ENCODE measurements at places on chromosomes 7 and 10. TPM values are rescaled to one million over a fixed set of nuclear protein-coding genes. Genes with fewer than 3 reads are reported as not detected.

GRCh38 chr7:94087664-94088352 lies 83.7 kb upstream of the BET1 start:
- H3K4me3 ChIP-seq, result peak overlapping the region; percentile 32
- no peaks in the 10 kb centered on the region for H3K27me3 ChIP-seq
- H3K27ac ChIP-seq, result no peak overlapping the region
- H3K4me1 ChIP-seq, result no peaks in the 10 kb centered on the region

DNA sequence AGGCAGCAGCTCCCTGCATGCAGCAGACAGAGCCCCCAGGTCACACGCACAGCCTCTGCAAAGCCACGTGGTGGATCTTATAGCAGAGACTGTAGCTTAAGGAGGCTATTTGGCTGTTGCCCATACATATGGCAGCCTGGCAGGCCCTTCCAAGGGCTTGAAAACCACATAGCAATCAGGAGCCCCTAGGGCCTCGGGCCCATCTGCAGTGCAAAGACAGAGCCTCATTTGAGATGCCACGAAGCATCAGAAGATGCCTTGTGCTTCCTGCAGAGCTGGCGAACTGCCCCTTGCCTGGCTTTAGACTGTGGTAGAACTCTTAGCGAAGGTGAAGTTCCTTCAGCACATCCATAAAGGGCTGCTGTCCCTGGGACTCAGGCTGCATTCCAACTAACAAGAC lies 309.9 kb downstream of the GRID1 start:
- no peak overlapping the region for H3K27ac ChIP-seq
- H3K4me1 ChIP-seq, result no peaks in the 10 kb centered on the region
- no peak overlapping the region for H3K4me3 ChIP-seq
- H3K27me3 ChIP-seq, result no peaks in the 10 kb centered on the region
- no peak for DNase-seq

GRCh38 chr10:86804805-86805204 lies 48.4 kb downstream of the BMPR1A start:
- H3K36me3 ChIP-seq, result no peaks in the 10 kb centered on the region
- H3K4me1 ChIP-seq, result peaks cover 75% of the 10 kb centered on the region
- H3K27me3 ChIP-seq, result no peaks in the 10 kb centered on the region
- DNase-seq, result no peak
- no peak overlapping the region for H3K27ac ChIP-seq
- no peak overlapping the region for H3K4me3 ChIP-seq

DNA sequence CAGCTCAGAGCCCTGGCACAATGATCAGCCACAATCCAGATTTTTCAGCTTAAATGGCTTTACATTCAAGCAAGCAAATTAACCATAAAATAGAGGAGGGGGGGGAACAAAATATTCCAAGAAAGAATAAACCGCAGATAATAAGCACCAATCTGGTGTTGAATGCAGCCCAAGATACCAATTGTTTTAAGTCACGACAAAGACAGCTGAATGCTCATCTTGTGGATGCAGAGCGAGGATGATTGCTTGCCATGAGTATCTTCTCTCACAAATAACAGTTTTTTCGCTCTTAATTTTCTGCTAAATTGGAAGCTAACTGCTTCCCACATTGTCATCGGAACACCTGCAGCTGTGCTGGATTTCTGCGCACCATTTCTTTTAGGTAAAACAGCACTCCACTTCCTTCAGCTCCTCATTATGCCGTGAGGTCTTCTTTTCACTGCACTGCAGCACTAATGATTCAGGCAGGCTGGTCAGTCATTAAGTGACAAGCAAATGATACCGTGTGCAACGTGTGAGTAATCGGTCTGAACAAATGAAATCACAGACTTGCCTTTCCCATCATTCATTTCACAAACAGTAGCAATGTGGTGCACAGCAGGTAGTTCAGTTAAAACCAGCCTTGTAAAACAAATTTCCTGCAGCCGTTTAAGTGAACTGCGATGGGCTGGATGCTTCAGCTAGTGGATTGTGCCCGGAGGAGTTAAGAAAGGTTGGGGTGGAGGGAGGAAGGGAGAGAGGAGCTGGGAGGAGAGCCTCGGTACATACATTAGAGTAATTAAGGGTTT lies 106.4 kb upstream of the CDCA7L start:
- no peak overlapping the region for H3K27ac ChIP-seq
- H3K36me3 ChIP-seq, result no peaks in the 10 kb centered on the region
- H3K4me1 ChIP-seq, result peaks cover 3% of the 10 kb centered on the region
- no peak overlapping the region for H3K4me3 ChIP-seq
- H3K27me3 ChIP-seq, result no peaks in the 10 kb centered on the region

DNA sequence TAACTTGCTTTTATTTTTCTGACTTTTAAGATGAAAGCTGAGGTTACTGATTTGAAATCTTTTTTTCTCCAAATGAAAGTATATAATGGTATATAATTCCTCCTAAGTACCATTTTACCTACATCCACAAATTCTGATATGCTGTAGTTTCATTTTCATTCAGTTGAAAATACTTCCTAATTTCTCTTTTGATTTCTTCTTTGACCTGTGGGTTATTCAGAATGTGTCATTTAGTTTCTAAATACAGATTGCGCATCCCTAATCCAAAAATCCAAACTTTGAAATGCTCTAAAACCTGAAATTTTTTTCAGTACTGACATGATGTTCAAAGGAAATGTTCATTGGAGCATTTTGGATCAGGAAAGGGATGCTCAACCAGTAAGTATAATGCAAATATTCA lies 168.7 kb downstream of the CELF2 start:
- H3K27ac ChIP-seq, result no peak overlapping the region
- H3K4me1 ChIP-seq, result peaks cover 43% of the 10 kb centered on the region
- no peaks in the 10 kb centered on the region for H3K36me3 ChIP-seq
- no peak overlapping the region for H3K4me3 ChIP-seq
- H3K27me3 ChIP-seq, result no peaks in the 10 kb centered on the region
- DNase-seq, result no peak

DNA sequence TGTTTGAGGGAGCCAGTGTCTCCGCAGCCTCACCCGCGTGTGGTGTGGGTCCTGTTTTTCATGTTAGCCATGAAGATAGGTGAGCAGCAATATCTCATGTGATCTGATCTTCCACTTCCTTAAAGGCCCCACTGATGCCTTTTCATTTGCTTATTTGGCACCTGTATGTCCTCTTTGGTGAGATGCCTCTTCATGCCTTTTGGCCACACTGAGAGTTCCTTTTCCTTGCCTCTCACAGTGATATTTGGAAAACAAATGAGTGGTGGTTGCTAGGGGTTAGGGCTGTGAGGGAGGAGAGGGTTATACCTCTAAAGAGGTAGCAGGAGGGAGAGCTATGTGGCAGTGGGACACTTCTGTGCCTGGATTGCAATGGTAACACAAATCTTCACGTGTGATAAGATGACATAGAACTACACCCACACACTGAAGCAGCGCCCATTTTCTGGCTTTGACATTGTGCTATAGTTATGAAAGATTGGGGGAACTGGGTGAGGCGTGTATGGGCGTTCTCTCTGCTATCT lies 90.4 kb upstream of the TNS3 start:
- H3K4me3 ChIP-seq, result no peak overlapping the region
- no peak for DNase-seq
- no peaks in the 10 kb centered on the region for H3K4me1 ChIP-seq
- no peak overlapping the region for H3K27ac ChIP-seq

DNA sequence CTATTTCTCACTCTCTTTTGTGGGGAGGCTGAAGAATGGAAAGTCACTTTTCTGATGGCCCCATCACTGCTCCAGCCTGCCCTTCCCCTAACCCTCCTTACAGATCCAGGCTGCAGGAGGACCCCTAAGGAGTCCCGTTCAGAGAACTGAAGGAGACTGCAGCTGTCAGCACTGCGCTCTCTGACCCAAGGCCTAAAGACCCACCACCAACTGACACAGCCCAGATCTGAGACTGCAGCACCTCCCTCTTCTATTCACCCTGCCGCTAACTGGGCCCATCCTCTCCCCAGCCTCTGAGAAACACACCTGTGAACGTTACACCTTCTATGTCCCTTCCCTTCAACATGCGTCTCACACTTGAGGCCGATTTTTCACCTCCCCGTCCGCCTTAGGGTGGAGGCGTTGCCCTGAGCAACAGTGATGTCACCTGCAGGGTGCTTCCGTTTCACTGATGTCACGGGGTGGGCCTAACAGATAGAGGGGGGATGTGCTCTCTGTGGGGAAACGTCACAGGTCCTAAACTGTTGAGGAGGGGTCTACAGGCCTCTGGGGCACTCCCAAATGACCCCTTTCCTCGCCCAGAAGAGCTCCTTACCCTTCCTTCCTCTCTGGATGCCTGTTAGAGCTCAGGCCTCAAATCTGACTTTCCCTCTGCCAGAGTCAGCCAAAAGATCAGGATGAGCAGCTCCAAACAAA lies 5.1 kb downstream of the ITPRIP start:
- H3K27me3 ChIP-seq, result no peaks in the 10 kb centered on the region
- no peak for DNase-seq
- H3K36me3 ChIP-seq, result no peaks in the 10 kb centered on the region
- no peak overlapping the region for H3K4me3 ChIP-seq
- peak overlapping the region; percentile 100 for H3K27ac ChIP-seq

DNA sequence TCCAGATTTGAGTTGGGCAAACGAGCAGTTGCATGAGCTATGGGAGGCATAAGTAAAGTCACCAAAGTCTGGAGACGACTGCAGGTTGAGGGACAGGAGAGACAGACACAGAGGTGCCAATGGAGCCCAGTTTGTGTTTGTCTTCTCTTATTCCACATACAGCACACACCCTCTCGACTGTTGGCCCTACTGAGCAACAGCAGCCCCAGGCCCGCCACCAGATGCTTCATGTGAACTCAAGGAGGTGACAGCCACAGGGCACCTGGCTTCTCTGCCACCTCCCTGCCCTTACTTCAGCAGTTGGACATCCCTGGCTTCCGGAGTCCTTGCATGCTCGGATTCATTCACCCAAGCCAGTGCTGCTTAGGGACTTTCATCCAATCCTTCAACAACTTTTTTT lies 6.5 kb upstream of the ATOH7 start:
- H3K27me3 ChIP-seq, result no peaks in the 10 kb centered on the region
- H3K4me1 ChIP-seq, result no peaks in the 10 kb centered on the region
- no peaks in the 10 kb centered on the region for H3K36me3 ChIP-seq
- no peak overlapping the region for H3K4me3 ChIP-seq

DNA sequence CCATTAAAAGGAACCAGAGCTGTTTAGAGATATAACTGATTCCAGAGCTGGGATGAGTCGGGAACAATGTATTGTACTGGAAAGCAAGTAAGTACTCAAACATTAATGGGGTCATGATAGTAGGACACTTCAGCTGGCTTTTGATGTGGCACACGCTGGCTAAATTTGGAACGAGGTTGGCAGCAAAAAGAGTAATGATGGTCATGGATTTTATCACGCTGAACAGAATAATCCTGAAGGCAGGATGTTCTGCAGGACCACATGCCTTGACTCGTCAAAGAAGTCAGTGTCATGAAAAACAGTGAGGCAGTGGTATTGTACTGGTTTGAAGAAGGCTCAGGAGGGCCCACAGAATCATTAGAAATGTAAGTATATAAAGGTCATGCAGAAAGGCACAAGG lies 220.3 kb downstream of the SNX13 start:
- H3K27me3 ChIP-seq, result no peaks in the 10 kb centered on the region
- H3K4me1 ChIP-seq, result peaks cover 5% of the 10 kb centered on the region
- no peak overlapping the region for H3K4me3 ChIP-seq
- no peak for DNase-seq

DNA sequence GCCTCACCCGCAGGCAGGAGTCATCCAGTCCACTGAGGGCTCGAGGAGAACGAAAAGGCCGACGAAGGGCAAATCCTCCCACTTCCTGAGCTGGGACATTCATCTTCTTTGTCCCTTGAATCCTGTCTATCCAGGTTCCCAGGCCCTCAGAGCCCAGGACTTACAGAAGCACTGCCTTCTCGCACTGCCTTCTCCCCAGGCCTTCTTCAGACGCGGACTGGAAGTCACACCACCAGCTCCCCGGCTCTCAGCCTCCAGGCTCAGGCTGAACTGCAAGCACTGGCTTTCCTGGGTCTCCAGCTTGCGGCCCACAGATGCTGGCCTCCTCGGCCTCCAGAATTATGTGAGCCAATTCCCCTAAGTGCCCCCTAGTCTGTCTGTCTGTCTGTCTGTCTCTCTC lies 6.4 kb upstream of the MMP21 start:
- no peaks in the 10 kb centered on the region for H3K4me1 ChIP-seq
- no peaks in the 10 kb centered on the region for H3K36me3 ChIP-seq
- no peak overlapping the region for H3K4me3 ChIP-seq
- no peak for DNase-seq
- no peaks in the 10 kb centered on the region for H3K27me3 ChIP-seq

DNA sequence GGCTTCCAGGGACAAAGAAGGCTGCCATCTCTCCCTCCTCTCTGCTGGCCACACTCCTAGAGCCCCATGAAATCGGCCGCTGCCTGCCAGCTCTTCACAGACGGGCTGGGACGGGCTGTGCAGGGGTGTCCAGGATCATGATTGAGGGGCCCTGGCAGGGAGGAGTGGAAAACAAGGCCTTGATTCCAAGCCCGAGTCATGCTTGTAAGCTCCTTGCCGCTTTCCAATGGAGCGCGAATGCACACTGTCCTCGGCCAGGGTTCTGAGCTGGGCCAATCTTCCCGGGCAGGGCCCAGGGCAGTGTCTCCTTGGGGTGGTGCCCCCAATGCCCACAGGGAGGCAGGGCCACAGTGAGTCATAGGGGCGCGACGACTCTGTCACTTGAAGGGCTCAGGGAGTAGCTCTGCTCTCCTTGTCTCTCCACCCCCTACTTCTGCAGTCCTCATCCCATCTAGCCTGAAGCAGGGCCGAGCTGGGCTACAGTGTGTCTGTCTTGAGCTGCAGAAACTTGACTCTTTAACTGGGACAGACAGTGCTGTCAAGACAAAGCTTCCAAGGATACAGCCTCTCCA lies 186.2 kb upstream of the SVIL start:
- peak overlapping the region; percentile 6 for H3K4me3 ChIP-seq
- peak overlapping the region; percentile 88 for H3K27ac ChIP-seq
- H3K36me3 ChIP-seq, result no peaks in the 10 kb centered on the region
- no peaks in the 10 kb centered on the region for H3K27me3 ChIP-seq
- peaks cover 50% of the 10 kb centered on the region for H3K4me1 ChIP-seq
- no peak for DNase-seq

DNA sequence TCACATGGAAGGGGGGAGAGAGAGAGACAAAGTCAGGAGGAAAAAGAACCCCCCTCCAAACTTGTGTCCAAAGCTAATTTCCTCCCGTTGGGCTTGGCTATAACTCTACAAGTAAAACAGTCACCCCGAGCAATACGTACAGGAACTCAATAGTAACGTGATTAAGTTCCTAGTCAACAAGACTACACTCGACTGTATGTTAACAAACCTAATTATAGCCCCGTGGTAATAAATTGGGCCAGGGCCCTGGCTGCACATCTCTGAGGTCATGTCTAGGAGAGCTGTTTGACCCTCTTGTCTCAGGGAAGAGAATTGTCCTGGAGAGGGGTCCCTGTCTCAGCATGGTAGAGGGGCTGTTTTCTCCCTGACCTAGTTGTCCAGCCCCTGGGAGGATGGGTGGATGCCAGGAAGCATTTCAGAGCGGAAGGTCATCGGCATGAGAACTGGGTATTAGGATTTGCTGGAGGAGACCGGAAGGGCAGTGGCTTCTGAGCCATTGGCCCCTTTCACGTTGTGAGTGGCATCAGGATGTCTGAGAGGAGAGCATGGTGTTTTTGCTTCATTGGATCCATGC lies 60.2 kb upstream of the COMTD1 start:
- no peak for DNase-seq
- H3K27ac ChIP-seq, result peak overlapping the region; percentile 88
- H3K4me1 ChIP-seq, result peaks cover 44% of the 10 kb centered on the region
- H3K27me3 ChIP-seq, result no peaks in the 10 kb centered on the region

TRA2A gene
- 16.7 TPM for total RNA-seq

LBX1 gene
- not detected for total RNA-seq

IDI1 gene
- total RNA-seq, result 24.3 TPM

BHLHA15 gene
- not detected for total RNA-seq

SORCS3 gene
- 0.50 TPM for total RNA-seq

ESYT2 gene
- 235 TPM for total RNA-seq

EPO gene
- not detected for total RNA-seq

SPDYE6 gene
- total RNA-seq, result not detected

HHEX gene
- 8.6 TPM for total RNA-seq

RBP3 gene
- under 0.01 TPM for total RNA-seq

Data from esophagus muscularis mucosa (tissue), 4 donors.